ENCODE measurements at places on chromosomes 7 and 10. TPM values are rescaled to one million over a fixed set of nuclear protein-coding genes. Genes with fewer than 3 reads are reported as not detected.

NUTM2E gene
- 0.59 TPM for total RNA-seq

AKR1C4 gene
- 0.30 TPM for total RNA-seq

TMEM26 gene
- 0.08 TPM for total RNA-seq

PARD3 gene
- 95.5 TPM for total RNA-seq

VSTM4 gene
- 0.36 TPM for total RNA-seq

IKZF1 gene
- not detected for total RNA-seq

ZNF804B gene
- not detected for total RNA-seq

PNLIP gene
- total RNA-seq, result not detected

PGAM1 gene
- total RNA-seq, result 637 TPM

WIPF3 gene
- total RNA-seq, result 0.57 TPM

OPALIN gene
- total RNA-seq, result not detected

C7orf57 gene
- 0.24 TPM for total RNA-seq

TMEM229A gene
- total RNA-seq, result not detected

SLC13A1 gene
- not detected for total RNA-seq

BAIAP2L1 gene
- total RNA-seq, result 55.5 TPM

NPY4R gene
- total RNA-seq, result 29.6 TPM

HABP2 gene
- total RNA-seq, result 0.09 TPM
